NCI-H2227 treated with DMSO at 0.1 percent for 48 hours (cell line): ENCODE measurements at places on chromosomes 5 and 9.

- DNase-seq: no peak
Observed at GRCh38 chr5:96113170-96113939, 151.7 kb upstream of the ELL2 start.

GRCh38 chr9:129649726-129650679, 8.1 kb upstream of the ASB6 start:
- no peak for DNase-seq

GRCh38 chr5:170753311-170753710, 30.2 kb upstream of the GABRP start:
- no peak for DNase-seq

GRCh38 chr5:150523472-150524350, 15.8 kb downstream of the NDST1 start:
- DNase-seq: peak; percentile 29
